ENCODE measurements at places on chromosomes 4 and X.

DNA sequence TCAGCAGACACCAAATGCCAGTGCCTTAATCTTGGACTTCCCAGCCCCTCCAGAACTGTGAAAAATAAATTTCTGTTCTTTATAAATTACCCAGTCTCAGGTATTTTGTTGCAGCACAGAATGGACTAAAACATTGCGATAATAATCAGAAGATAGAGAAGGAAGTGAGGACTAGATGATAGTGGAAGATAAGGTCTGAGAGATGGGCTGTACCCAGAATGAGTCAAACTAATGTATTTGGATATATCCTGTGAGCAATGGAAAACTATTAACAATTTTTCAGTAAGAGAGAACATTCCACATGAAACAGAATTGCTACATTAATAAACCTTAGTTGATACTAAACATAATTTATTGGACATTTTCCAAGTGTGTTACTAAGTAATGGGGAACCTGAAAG is 93.3 kb downstream of the FANCB start:
- no peak for DNase-seq

DNA sequence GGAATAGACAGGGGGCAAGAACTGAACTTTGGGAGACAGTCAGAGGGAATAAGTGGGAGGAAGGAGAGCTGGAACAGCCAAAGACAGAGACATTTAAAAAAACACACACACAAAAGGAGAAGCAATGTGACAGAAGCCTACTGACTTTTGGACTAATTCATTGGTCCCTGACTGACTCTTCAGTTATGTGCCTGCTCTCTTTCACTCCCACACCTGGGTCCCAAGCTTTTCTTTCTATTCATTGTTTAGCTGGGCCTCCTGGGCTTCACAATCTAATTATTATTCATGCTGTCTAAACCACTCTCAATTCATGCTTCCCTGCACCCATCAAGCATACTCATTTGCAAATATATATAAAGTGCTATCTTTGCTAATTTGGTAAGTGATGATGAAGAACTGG is 139.2 kb upstream of the IRS4 start:
- no peak for DNase-seq

- no peak for DNase-seq
Observed at GRCh38 chr4:67935888-67936287, 27.4 kb downstream of the TMPRSS11A start.

DNA sequence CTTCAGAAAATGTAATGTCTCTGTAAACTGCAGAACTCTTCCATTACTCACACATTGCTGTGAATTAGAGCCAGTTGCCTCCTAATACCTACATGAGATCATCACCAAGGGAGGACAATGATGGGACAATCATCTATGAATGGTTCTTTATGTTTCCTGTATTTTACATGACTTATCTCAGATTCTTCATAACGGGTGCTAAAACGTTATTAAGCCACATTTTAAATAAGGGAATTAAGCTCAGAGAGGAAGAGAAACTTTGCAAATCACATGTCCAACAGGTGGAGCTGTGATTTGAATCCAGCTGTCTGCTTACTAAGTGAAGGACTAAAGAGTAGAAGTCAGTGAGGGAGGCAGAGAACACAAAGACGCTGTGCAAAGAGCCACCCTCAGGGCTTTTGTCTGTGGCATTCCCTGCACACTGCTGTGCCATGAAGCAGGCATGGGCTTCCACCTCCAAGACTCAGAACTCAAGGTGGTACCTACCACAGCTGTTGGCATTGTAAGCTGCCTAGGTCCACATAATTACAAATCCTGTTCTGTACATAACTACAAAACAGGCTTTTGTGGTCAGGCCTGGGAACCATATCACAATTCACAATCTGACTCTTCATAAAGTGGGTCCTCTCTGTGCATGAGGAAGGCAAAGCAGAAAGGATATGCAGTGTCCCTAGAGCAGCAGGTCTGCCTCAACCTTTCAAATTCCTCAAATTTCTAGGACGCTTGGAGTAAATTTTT is 12.8 kb downstream of the TBC1D9 start:
- no peak for DNase-seq

DNA sequence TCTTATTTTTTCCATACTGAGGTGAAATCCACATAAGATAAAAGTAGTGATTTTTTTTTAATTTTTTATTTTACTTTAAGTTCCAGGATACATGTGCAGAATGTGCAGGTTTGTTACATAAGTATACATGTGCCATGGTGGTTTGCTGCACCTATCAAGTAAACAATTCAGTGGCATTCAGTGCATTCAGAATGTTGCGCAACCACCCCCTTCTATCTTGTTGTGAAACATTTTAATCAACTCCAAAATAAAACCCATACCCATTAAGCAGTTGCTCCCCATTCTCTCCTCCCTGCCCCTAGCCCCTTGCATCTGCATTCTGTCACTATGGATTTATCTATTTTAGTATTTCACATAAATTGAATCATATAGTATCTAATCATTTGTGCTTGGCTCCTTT is 121.2 kb downstream of the KLHL13 start:
- no peak for DNase-seq

DNA sequence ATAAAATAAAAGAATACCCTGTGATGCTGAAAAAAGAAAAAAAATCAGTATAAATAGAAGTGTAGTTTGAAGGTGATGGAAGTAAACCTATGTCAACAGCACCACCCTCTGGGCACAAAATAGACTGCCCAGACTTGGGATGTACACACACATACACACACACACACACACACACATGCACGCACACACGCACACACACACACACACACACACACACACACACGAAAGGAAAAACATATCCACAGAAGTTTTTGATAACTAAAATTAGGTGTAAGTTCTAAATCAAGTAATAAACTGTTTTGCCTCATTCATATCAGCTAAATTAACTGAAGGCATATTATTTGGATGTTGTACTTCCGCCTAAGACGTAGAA is 40.5 kb downstream of the ANXA5 start:
- DNase-seq, result peak; percentile 7

DNA sequence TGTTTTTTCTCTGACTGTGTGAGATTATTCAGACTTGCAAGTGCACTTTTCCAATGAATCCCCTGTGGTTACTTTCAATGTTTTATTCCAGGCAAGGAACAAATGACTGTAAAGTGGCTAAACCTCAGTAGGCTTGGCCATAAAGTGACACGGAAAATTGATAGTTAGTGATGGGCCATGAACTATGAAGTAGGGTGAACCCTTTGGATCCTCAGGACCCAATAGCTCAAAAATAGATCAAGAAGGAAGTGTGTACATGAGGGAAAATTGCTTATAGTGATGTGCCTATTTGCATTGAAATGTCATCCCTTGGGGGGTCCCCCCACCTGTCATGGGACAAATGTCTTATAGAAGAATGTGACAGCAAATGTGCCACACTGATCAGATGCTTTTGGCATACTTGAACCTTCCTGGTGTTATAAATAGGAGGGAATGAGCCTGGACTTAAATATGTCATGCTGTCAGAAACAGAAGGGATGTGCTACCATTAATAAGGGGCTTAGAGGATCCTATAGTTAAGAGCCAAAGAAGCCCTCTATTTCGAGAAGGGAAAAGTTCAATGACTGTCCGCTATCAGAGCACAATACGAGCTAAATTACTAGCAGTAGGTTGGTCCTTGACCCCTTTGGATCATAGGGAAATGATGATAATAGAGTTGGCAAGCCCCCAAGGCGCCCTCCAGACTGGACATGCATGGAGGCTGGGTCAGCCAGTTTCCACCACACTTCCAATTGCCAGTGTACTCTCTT is 30.3 kb downstream of the SLC16A2 start:
- no peak for DNase-seq

DNA sequence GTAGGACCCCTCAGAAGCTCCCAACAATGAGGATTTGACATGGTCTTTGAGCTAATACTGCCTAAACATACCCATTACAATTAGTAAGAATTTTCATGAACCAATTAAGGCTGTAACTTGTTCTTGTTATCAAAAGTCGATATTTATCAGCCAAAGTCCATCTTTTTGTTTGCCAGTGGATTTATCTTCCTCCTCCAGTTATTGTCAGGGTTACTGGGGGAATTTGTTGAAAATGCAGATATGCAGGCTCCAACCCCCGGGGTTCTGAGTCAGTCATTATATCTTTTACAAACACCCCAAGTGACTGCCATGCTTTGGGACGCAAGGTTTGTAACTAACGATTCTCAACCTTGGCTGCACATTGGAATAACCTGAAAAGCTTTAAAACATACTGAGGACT is 338.8 kb upstream of the PPARGC1A start:
- DNase-seq, result no peak

- DNase-seq, result no peak
Observed at GRCh38 chr4:147571036-147571770, 46.0 kb upstream of the TMEM184C start.

GRCh38 chrX:3362956-3363355 is 16.5 kb upstream of the MXRA5 start:
- DNase-seq, result no peak

DNA sequence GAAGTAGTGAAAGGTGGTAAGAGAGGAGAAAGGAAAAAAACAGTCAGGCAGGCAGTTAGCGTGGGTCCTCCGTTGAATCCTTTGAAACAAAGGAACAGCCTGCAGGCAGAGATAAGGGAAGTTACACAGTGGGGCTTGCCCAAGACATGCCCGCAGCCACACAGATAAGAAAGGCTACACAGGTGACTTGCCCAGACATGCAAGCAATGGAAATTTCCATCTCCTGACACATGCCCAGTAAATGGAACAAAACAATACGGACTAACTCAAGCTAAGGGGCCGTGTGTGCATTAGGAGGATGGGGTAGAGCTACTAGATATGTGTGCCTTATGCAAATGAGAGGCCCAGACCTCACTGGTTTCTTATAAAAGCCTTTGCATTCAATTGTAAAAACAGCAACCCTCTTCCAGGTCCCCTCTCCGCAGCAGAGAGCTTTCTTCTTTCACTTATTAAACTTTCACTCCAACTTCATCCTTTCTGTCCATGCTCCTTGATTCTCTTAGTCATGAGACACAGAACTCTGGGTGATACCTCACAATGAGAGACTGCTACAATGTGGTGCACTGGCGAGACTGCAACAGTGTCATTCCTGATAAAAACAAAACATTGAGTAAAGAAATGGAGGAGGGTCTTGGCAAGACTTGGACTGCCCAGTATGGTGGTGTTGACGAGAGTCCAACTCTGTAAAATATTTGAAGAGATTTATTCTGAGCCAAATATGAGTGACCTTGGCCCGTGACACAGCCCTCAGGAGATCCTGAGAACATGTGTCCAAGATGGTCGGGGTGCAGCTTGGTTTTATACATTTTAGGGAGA is 997.4 kb upstream of the PRKX start:
- no peak for DNase-seq
